ENCODE measurements at places on chromosomes 7 and 10.

- no peak for DNase-seq
Observed at GRCh38 chr7:150449206-150449952, 1.1 kb upstream of the GIMAP8 start.

DNA sequence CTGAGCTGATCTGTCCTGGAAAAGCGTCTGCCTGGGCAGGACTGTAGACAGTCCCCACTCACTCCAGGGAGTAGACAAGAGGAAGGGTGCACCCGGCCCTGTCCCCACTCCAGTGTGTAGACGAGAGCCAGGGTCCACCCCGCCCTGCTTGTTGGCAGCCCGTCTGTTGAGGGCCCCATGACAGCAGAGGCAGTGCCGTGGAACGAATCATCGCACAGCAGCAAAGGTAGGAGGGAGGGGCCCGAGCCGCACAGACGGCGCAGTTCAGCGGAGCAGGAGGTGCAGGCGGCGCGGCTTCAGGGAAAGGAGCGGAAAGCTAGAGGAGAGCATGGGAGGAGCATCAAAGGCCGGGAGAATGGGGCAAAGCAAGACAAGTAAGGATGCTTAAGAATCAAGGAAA is 93.0 kb downstream of the DYNC2I1 start:
- DNase-seq = no peak

DNA sequence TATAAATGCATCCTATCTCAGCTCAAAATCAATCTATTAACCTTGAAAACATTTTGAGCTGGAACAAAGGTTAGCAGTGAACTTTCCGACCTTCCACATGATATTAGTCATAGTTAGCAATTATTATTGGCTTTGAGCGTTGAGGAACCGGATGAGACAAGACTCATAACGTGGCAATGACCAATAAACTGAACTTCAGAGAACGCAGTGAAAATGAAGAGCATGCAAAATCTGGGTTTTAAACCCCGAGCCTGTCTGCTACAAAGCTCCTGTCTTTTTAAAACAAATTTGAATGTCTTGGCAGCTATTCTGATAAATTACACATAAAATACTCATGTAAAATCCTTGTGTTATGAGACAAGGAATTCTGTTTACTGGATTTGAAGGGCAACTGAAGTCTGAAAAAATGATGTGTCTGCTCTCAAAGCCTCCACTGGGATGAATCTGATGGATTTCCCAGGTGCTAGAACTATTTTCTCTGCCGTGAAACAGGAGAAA is 74.7 kb upstream of the ITGB1 start:
- DNase-seq = no peak

DNA sequence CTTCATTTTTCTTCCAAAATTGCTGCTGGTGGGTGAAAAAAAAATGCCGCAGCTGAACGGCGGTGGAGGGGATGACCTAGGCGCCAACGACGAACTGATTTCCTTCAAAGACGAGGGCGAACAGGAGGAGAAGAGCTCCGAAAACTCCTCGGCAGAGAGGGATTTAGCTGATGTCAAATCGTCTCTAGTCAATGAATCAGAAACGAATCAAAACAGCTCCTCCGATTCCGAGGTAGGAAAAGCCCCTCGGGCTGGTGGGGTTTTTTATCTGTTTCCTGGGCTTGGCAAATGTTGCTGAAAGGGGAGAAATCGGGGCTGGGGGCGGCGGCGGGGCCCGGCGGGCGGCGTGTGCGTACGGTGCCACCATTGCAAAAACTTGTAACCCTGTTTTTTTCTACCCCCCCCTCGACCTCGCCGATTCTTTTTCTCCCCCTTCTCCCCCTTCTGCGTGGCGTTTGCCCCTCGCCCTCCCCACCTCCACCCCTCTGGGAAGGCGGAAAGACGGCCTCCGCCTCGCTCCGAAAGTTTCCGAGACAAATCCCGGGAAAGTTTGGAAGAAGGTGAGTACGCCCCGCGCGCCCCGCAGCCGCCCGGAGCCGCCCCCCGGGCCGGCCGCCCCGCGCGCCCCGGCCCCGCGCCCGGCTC is 789 bp downstream of the TCF7L2 start:
- no peak for DNase-seq

DNA sequence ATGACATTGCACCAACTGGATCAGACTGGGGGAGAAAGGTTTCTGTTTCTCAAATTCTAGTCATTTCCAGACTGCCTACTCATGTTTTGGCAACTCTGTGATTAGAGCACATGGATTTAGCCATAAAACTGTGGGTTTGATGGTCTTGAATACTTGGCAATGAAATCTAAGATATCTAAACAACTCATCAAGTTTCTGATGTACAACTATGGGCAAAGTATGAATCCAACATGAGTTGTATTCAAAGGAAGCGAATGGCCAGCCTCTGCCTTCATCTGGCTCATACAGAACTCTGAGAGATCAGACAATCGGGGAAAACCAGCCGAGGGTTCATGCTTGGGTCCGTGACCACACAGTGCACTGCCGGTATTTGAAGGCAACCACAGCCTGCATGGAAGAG is 144.3 kb downstream of the ADAM12 start:
- no peak for DNase-seq

- DNase-seq = no peak
Observed at GRCh38 chr7:11082121-11082520, 108.4 kb downstream of the PHF14 start.
